ENCODE measurements at places on chromosomes 1 and 21.

GRCh38 chr1:183687546-183688304 is 34.6 kb upstream of the APOBEC4 start:
- no peak for DNase-seq

DNA sequence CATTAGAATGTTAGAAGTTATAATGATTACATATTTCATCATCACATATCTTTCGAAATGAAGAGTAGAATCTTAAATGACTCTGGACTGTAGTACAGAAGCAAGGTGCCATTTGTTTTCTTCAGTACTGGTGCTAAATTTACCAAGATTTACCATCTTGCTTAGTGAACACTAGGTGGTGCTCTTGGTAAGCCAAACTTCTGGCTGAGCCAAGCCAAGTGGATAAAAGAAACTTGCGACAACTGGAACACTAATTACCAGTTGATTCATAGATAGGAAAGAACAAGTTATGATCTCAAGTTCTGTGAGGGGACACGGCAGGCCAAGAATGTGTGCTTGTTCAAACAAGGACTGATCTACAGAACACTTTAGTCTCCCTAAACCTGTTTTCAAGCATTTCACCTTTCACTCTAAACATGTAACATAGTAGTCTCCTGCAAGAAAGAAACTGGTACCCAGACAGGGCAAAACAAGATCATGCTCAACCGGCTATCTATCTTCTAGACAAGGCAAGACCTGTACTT is 19.8 kb downstream of the SPRTN start:
- peak; percentile 64 for DNase-seq

- DNase-seq: no peak
Observed at GRCh38 chr1:36922593-36923426, 111.5 kb downstream of the GRIK3 start.

- DNase-seq: no peak
Observed at GRCh38 chr1:80520949-80521348, 1279.8 kb upstream of the ADGRL2 start.

- no peak for DNase-seq
Observed at GRCh38 chr1:177103005-177103852, 61.3 kb downstream of the ASTN1 start.

DNA sequence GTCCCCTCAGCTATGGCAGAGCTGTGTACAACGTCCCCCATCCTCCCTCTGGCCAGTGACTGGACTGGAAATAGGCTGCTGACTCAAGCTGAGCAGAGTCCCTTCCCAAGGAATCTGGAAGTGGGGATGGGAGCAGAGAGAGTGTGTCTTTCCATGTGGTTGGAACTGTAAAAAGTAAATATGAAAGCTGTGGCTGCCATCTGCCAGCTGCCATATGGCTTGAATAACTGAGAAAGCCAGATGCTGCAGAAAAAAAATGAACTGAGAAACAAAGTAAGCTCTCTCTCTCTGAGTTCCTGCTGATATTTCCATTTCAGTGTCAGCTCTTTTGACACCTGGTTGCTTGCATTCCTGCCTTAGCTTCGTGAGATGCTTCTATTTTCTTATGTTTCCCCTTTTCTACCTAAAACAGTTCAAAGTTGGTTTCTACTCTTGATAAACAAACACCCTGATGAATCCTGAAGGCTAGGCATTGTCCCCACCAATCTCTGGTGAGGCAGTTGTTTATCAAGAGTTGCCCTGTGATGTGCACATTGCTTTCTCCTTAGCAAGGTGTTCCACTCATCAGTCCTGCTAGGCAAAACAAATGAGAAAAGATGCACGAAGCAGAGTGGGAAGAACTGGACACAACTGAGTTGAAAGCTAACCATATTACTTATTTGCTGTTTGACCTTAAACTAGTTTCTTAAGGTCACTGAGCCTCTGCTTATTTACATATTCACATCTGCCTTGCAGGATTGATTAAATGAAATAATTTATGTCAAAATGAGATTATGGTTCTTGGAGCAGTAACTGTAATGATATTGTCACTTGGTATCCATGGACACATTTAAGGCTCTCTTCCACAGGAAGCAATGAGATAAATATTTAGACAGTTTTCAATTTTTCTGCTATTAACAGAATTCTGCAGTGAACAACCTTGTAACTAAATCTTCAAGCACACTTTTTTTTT is 16.6 kb upstream of the DR1 start:
- no peak for DNase-seq

DNA sequence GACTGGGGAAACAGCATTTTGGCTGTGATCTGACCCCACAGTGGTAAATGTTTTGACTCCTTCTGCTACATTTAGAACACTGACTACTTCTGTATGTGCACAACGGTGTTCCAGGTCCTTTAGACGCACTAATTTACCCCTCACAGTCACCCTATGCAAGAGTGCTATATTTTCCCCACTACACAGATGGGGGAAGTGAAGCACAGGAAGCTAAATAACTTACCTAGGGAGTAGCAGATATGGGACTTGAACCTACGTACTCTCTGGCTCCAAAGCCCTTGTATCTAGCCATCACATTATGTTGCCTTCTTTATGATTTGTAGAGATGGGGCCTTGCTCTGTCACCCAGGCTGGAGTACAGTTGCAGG is 49.3 kb downstream of the GADD45A start:
- DNase-seq: no peak

GRCh38 chr21:36246080-36246631 is 73.8 kb upstream of the MORC3 start:
- no peak for DNase-seq

DNA sequence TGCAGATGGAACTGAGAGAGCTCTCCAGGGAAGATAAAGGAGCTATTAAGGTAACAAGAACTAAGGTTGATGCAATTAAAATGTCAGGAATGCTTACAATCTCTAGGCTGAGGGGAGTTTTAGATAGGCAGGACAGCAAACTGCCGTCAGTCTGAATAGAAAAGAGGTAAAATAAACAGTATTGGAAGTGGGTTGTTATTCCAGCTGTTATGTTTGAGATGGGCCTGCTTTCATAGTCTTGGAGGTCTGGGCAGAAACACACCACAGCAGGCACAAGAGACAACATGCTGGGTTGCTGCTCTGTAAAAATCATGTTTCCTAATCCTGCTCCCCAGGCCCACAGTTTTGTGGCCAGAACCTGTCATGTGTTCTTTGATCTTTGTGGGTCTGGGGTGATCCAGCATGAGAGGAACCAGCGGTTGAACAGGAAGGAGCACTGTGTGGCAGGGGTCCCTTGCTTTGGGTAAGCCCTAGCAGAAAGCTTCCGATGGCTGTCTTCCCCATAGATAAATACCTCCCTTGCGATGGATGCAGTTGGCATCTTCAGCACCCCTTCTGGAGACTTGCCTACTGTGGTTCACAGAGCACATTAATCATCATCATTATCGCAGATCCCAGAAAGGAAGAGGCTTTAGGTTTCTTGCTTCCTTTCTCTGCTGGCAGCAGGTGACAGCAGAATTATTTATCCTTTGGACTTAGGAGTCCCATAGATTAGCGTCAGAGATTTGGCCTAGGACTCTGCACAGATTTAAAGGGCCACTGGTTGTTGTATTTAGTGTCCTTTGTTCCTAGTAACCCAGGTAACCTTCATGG is 97.1 kb downstream of the AK5 start:
- no peak for DNase-seq

DNA sequence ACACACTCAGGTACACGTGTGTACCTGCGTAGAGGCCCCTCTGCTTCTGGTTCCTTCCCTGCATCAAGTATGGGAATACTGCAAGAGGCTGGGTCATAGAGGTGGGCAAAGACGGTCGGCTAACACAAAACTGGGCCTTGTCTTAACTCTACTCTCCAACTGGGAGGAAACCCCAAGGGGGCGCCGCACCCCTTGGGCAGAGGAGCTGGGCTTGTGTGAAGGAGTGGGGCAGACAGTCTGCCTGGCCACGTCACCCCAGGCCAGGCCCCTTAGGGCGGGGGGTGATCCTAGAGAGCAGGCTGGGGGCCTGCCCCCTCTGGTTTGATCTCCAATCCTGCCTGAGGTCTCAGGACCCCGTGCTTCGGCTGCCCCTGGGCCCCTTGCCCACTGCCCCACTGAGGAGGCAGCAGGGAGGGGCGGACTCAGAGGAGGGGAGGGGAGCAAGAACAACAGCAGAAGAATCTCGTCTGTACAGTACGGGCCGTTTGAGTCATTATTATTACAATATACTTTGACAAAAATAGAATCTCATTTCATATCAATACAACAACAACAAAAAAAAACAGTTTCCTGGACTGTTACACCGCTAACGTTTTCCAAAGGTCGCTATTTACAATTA is 34.7 kb downstream of the MEF2D start:
- DNase-seq: no peak

- DNase-seq: no peak
Observed at GRCh38 chr1:236393681-236394481, at the start of gene EDARADD. Gene EDARADD (plus strand): TSS chr1:236394286. CDS start chr1:236394445, 159 bp downstream.

DNA sequence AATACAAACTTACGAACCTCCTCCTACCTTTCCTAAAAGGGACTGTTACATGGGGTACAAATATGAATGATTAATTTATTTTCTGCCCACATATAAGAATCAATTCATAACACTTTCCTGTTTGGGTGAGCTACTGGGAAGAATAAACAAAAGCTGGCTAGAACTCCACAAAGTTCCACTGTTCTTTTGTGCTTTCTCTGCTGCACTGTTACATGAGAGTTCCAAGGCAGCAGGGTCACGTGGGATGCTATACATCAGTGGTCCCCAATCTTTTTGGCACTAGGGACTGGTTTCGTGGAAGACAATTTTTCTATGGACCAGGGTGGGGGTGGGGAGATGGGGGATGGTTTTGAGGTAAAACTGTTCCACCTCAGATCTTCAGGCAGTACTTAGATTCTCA is 2.2 kb upstream of the ANGPTL7 start:
- no peak for DNase-seq

GRCh38 chr1:205270764-205271163 is 43.0 kb downstream of the TMCC2 start:
- DNase-seq: no peak

GRCh38 chr1:18316764-18317163 is 164.0 kb upstream of the KLHDC7A start:
- no peak for DNase-seq

- no peak for DNase-seq
Observed at GRCh38 chr1:214044438-214045214, 56.9 kb downstream of the PROX1 start.

GRCh38 chr1:105556266-105556665 is 1500.2 kb upstream of the PRMT6 start:
- DNase-seq: no peak

DNA sequence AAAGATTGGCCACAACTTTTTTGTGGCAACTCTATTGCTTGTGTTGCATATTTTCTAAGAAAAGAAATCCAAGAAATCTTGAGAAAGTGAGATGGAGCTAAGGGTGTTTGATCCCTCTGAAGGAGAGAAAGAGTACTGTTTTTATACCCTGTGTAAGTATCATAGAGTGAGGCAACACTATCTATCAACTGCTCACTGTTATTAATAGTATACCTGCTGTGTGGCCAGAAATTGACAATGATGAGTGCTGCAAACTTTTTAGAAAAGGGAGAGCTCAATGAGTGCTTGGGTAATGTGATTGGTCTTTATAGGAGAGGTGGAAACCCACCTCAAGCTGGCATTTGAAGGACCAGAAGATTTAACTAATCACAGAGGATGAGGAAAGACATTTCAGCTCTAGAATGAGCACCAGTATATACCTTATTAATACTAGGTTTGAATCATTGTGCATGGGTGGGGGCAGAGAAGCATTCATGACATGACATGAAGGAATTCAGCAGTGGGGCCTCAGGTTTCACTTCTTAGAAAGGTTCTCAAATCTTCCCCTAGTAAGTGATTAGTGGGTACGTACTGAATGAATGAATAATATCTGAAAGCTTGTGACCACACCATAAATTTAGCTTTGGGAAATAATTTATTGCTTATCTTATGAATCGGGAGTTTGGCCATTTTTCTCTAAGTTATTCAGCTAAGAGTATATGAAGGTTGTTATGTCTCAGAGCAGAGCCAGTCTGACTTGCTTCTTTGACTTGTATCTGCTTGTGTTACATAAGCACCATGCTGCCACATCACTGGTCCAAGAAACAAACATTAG is 169.2 kb upstream of the SGIP1 start:
- no peak for DNase-seq

DNA sequence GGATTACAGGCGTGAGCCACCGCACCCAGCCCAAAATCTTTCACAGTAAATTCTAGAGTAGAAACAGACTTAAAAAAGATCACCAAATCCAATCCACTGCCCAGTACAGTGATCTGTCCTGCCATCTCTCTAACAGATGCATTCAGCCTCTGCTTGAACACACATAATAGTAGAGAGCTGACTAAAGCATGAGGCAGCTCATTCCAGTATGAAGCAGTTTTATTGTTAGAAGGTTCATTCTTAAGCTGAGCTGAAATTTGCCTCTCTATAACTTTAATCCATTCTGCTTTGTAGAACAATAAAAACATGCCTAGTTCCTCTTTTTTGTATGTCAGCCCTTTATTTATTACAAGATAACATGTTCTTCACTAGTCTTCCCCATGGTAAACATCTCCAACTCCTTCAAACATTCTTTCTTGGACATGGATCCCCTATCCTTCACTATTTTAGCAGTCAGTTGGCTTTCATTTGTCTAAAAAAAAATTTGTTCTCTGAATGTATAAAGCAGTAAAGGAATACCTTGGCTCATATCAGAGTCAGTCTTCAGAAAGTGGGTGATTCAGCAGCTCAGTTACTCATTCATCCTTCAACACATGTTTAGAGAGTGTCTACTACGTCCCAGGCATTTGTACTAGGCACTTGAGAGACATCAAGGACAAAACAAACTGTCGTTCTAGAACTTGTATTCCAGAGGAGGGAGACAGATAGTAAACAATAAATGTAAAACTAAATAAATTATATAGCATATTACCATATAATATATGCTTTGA is 10.7 kb upstream of the PTBP2 start:
- DNase-seq: no peak

GRCh38 chr21:26019236-26019635 is 151.3 kb downstream of the APP start:
- no peak for DNase-seq
